ENCODE measurements at places on chromosomes 5 and 9. TPM values are rescaled to one million over a fixed set of nuclear protein-coding genes. Genes with fewer than 3 reads are reported as not detected.

DMRTA1 gene
- polyA plus RNA-seq, result 1.4 TPM

PRR16 gene
- polyA plus RNA-seq, result 1.7 TPM

ANKDD1B gene
- 9.7 TPM for polyA plus RNA-seq

MARCHF3 gene
- polyA plus RNA-seq, result 8.0 TPM

PCDHA4 gene
- 1.00 TPM for polyA plus RNA-seq

PKD2L2 gene
- polyA plus RNA-seq, result 0.48 TPM

ADRA1B gene
- 2.6 TPM for polyA plus RNA-seq

HAPLN1 gene
- polyA plus RNA-seq, result 9.7 TPM

NR5A1 gene
- not detected for polyA plus RNA-seq

QRFP gene
- polyA plus RNA-seq, result 0.30 TPM

SLC22A5 gene
- 65.8 TPM for polyA plus RNA-seq

ACTL7B gene
- not detected for polyA plus RNA-seq
